Neural crest cell (in vitro differentiated cells): ENCODE measurements at places on chromosomes 11 and 22.

GRCh38 chr11:8363921-8364320, 100.2 kb upstream of the LMO1 start:
- DNase-seq: no peak

- DNase-seq: no peak
These were observed 5.8 kb downstream of the ARSA start for GRCh38 chr22:50621948-50622722.

GRCh38 chr11:130776061-130776419, 140.2 kb downstream of the SNX19 start:
- no peak for DNase-seq

GRCh38 chr11:31767685-31768084, 43.4 kb downstream of the PAX6 start:
- DNase-seq: no peak

- DNase-seq: no peak
These were observed 9.5 kb upstream of the ST3GAL4 start for GRCh38 chr11:126345759-126346585.

DNA sequence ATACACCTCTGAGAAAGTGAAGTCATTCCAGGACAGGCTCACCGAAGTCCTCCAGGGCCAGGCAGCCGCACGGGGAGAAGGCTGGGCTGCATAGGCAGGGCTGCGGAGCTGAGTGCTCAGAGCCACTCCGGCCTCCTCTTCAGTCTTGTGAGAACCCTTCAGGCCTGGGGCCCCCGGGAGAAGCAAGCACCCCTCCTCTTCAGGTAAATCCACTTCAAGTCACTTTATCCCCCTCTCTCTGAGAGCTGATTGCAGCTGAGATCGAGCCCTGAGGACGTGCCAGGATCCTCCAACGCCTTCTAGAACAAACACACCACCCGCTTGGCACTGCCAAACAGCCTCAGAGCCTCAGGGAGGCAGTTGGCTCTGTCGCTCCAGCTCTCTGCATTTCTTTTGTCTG, 1526.3 kb downstream of the BRD1 start:
- DNase-seq: no peak

DNA sequence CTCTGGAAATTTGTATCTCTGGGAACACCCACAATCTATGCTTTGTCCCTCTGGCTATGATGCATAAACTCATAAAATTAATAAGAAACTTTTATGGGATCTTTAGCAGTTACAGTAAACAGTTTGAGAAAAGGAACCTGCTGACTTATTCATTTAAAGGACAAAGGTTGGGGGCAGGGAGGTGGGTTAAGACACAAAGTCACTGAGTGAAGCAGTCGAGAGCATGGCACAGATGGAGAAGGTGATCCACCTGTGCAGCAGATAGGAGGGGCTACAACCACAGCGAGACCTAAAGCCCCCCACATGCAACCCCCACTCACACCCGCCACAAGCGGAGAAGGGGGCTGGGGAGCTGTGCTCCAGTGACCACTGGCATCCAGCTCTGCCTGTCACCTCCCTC, 45.0 kb downstream of the SMCO4 start:
- DNase-seq: no peak
